Activated T-cell treated with anti-CD3 and anti-CD28 coated beads for 4 hours (primary cell): ENCODE measurements at places on chromosomes 12 and 14.

- DNase-seq = no peak
Observed at GRCh38 chr14:96252323-96252998, 3.5 kb upstream of the BDKRB1 start.

DNA sequence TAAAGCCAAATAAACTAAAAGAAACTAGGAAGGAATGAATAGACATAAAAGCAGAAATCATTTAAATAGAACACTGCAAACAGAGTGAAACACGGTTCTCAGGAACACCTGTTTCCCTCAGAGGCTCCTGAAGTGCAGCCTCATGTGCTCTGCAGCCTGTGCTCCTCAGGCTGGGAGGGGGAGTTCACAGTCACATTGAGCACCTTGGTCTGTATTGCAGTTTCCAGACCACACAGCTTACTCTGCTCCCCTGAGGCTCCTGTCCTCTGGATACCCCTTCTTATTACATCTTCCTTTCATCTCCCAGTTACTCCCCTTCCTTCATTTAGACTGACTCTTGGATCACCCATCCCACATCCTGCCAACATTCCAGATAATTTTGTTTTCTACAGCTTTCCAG lies 49.7 kb upstream of the DCD start:
- no peak for DNase-seq

DNA sequence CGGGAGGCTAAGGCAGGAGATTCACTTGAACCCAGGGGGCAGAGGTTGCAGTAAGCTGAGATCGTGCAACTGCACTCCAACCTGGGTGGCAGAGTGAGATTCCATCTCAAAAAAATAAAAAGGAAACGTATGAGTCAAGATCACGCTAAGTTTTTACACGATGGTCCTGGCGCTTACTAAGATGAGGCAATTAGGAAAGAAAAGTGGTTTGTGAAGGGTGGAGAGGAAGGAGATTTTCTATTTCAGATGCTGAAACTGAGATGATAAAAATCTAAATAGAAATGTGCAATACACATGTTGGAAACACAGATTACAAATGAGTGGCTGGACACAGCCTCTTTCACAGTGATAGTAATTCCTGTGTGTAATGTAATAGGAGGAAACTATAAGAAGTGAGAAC lies 63.2 kb downstream of the KDM5A start:
- DNase-seq = no peak

- peak; percentile 96 for DNase-seq
Observed at GRCh38 chr14:105300542-105301102, at the start of gene BRF1. Gene BRF1 (minus strand): TSS chr14:105301001. CDS start chr14:105300629, 372 bp downstream.

- no peak for DNase-seq
Observed at GRCh38 chr12:69151254-69151764, 88.1 kb upstream of the CPSF6 start.

DNA sequence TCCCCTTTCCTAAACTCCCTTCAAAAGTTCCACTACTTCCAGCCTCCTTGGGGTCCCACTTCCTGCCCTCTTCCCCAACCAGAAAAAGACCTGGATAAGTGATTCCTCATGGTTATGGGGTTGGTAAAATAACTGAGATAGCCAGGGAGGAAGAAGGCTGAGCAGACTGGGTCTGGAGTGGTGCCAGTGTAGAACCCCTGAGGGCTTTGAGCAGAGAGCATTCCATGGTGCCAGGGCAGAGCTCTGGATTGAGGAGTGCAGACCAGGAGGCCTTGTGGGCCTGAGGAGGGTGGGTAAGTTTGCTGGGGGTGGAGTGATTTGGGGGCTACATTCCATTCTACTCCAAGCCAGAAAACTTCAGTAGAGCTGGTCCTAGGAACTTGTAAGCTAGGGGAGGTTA lies 9.5 kb upstream of the CISTR start:
- no peak for DNase-seq

GRCh38 chr12:89663577-89664357 lies 44.9 kb downstream of the ATP2B1 start:
- DNase-seq = no peak

- DNase-seq = no peak
Observed at GRCh38 chr12:19082365-19082911, 47.1 kb upstream of the PLEKHA5 start.

DNA sequence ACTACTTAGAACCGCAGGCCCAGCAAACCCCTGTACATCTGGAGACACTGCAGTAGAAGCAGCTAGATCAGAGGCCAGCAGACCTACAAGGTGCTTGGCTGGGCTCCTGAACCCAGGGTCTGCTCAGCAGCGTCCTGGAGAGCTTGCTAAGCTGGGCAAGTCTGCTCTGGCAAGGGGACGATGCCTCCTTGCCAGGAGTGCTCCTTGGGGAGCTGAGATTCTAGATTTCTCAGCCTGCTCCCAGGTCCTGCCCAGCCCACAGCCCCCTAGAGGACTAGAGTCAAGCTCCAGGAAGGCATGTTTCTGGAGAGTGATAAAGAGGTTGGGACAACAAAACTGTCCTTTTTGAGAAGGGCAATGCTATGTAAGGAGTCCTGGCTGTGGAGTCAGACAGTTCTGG lies 60.3 kb downstream of the HSPB8 start:
- DNase-seq = no peak

GRCh38 chr12:58291106-58291505 lies 349.7 kb downstream of the ATP23 start:
- DNase-seq = no peak

- no peak for DNase-seq
Observed at GRCh38 chr14:59427653-59428580, 37.3 kb downstream of the GPR135 start.

- DNase-seq = no peak
Observed at GRCh38 chr12:102642199-102642598, 161.8 kb upstream of the IGF1 start.

DNA sequence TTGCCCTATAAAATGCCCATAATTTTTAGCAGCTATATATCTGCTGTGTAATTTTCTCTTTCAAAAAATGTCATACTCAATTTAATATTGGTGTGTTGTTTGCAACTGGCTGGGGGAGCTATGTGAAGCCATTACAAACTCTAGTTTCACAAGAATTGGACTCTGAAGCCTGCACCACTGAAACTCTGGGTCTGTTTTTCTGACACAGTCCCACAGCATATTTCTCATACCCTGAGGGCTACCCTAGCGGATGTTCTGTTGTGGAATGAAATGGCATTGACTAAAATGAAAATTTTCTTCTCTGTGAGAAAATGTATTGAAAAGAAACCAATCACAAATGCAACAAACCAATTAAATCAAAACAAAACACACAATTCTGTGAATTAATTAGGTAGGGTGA lies 284.6 kb upstream of the NPAS3 start:
- DNase-seq = no peak

DNA sequence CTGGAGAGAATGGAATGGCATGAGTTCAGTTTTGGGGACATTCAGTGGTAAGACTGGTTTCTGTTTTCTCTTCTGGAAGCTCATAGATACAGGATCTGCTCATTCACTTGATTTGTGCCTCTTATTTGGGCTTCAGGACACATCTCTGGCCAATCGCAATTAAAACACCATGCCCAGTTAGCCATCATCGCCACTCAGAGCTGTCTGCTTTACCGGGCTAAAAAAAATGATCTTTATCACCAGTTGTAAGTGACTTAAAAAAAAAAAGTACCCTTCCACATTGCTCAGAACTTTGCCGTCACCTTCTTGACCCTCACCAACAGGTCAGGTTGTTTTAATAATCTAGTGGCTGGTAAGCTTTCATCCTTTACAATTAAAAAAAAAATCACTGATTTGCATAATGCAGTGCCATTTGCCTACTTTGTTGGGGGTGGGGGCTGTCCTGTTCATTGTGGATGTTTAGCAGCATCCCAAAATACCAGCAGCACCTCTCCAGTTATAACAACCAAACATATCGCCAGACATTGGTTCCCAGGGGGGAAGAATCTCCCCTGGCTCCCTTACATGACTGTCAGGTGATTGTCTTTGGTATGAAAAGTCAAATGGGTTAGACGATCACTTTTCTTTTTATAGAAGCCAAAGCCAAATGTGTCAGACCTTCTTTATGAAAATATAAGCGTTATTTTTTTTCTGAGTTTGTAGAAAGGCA lies 150.1 kb downstream of the PRKCH start:
- no peak for DNase-seq

- no peak for DNase-seq
Observed at GRCh38 chr14:74289801-74290200, 12.9 kb downstream of the ABCD4 start.

DNA sequence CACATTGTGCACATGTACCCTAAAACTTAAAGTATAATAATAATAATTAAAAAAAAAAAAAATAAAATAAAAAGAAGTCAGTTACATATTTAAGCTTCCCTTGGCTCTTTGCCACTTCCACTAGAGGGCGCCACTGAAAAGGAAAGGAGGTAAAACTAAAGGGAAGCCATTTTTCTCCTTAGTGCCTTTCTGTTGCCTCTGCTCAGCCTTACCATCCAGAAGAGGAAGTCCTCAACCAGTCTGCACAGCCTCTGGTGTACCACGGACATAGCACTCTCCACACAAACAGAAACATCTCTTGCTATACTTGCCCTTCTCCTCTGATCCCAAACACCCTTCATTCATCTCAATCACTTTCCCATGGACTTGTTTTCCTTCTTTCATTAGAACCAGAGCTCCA lies 169.0 kb upstream of the EEA1 start:
- peak; percentile 61 for DNase-seq

DNA sequence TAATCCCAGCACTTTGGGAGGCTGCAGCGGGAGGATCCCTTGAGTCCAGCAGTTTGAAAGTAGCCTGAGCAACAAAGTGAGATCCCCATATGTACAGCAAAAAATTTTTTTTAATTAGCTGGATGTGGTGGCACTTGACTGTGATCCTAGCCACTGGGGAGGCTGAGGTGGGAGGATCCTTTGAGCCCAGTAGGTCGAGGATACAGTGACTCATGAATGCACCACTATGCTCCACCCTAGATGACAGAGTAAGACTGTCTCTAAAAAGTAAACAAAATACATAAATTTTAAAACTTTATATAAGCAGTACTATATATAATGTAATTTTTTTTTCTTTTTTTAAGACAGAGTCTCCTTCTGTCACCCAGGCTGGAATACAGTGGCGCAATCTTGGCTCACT lies 115.4 kb downstream of the ESR2 start:
- DNase-seq = no peak

DNA sequence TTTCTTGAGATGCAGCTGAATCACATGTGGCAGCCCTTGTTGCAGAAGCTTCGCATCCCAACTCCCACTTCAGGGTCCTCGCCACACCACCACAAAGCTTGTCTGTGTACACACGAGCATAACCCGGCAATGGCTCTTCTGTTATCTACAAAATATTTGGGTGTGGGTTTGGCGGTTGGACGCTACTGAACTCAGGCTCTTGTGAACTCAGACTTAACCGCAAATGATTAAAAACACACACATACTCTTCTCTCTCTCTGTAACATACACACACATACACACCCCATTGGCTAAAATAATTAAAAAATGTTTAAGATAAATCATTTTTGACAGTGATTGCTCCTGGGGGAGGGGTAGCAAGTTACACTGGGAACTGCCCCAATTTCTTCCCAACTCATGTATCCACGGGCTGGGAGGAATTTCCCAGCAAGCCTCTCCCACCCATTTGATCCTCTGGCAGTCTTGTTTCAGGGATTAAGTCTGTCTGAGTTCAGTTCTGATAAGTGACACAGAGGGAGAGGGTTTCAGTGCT lies 63.7 kb upstream of the MANSC4 start:
- no peak for DNase-seq

DNA sequence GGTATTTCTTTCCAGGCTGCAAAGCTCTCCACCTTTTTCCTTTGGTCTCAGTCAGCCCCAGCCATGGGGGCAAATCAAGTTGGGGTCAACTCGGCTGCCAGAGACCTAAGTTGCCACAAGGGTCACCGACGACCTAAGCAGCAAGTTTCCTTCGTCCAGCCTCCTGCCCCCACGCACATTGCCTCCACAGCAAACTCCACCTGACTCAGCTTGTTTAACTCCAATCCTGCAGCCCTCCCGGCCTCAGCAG lies 767 bp upstream of the KCNMB4 start:
- no peak for DNase-seq

DNA sequence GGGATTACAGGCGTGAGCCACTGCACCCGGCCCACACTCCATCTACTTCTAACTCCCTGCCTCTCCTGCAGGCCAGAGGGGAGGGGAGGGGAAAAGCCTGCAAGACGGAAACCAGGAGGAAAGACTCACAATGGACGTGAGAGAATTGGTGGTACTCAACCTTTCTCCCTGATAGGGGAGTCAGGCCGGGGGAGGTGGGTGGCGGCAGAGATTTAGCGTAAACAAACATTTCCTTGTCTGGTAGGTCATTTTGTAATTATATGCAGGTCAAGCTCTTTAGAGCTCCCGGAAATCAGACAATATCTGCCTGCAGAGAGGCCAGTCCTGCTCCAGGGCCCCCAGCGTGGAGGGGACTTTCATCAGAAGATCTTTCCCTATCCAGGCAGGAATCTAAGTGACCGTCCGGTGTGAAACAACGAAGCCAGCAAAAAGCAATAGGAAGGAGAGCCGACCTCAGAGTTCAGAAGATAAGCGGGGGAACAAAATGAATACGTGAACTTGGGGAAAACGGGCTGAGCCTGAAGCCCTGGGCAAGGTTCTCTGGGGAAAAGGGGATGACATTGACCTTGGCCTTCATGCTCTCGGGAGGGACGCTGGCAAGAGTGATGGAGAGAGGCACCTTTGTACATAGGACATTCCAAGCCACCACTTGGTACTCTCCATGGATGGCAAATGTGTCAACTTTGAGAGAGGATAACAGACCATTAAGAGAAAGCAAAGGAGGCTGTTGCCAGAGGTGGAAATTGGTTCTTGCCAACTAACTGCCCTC lies 62.3 kb downstream of the SPRING1 start:
- DNase-seq = no peak

DNA sequence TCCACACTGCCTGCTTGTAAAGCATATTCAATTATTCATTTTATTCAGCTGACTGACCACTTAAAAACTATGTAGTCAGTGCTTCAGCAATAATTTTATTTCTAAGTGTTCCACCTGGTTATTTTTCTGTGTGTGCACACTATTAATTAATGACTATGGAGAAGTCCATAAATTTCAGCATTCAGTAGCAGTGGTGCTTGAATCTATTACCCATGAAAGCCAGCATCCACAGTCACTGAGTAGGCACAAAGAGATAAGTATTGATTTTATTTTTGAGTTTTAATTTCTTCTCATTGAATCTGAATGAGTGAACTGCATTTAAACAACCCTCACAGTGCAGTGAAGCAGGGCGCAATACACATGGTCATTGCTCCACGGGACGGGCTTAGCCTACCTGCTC lies 643.1 kb downstream of the GALC start:
- no peak for DNase-seq

DNA sequence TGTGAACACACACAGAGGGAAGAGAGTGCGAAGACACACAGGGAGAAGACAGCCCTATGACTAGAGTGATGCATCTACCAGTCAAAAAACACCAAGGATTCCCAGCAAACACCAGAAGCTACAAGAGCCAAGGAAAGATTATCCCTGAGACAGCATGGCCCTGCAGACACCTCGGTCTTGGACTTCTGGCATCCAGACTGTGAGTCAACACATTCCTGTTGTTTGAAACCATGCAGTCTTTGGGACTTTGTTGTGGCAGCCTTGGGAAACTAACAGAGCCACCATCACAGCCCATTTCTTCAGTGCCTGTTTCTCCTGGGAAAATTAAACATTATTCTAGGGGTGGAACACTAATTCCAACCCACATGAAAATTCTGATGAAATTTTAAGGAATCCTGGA lies 220.6 kb downstream of the GXYLT1 start:
- DNase-seq = no peak
